Naive thymus-derived CD8-positive, alpha-beta T cell (primary cell): ENCODE measurements at places on chromosomes 2 and 18. TPM values are rescaled to one million over a fixed set of nuclear protein-coding genes. Genes with fewer than 3 reads are reported as not detected.

DNA sequence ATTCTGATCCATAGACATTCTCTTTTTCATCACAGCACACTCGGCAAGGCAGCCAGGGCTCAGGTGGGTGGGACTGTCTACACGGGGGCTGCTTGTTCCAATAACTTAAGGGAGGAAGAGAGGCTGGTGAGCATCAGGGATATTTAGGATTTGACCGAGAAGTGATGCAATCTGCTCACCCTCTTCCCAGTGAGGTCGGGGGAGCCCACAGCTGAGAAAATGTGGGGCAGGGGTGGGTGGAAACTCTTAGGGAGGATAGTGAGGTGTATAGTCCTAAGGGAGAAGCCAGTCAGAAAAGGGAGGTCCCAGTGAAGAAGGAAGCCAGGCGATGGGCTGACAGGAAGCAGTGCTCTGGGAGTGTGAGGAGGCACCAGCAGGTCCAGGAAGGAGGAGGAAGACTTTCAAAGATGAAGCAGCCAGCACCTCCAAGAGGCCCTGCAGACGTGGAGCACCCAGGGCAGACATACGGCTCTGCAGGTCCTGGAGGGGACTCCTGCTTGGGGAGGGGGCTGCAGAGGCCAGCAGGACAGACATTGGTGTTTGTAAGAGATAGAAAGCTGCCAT, 76.8 kb downstream of the GYPC start:
- no peak for DNase-seq

GRCh38 chr2:29314816-29315571, 199.8 kb downstream of the CLIP4 start:
- DNase-seq: peak; percentile 75

DNA sequence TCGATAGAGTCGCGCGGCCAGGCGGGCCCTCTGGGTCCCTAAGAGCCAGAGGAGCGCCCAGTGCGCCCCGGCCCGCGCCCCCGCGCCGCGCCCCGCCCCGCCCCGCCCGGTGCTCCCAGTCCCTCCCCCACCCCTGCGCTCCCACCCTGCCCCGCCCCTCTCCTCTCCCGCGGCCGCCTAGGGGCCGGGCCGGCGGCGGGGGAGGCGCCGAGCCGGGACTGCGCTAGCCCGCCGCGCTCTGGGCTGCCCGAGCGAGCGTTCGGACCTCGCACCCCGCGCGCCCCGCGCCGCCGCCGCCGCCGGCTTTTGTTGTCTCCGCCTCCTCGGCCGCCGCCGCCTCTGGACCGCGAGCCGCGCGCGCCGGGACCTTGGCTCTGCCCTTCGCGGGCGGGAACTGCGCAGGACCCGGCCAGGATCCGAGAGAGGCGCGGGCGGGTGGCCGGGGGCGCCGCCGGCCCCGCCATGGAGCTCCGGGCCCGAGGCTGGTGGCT, at the start of gene GPC1:
Gene GPC1 (plus strand): TSS at position 207 of the 491 bp plus-strand sequence. CDS start 256 bp downstream, at position 463.
- DNase-seq: no peak

- no peak for DNase-seq
These were observed 29.0 kb downstream of the LAMA3 start for GRCh38 chr18:23718243-23718720.

DNA sequence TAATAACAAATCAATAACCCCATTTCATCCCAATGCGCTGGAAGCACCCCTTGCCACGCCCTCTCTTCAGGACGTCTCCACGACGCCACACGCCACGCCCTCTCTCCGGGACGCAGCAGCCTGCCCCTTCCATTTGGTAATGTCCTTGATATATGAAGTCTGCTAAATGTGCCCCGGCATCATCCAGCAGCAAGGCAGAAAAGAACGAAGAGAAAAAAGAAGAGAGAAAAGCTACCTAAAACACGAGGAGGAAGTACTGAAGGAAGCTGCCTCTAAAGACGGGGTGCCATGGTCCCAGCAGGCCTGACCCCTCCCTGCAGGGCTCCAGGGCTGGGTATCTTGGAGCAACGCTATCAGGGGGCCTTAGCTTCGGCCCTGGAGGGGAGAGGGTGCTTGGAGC, 41.8 kb downstream of the CNGA3 start:
- no peak for DNase-seq

DNA sequence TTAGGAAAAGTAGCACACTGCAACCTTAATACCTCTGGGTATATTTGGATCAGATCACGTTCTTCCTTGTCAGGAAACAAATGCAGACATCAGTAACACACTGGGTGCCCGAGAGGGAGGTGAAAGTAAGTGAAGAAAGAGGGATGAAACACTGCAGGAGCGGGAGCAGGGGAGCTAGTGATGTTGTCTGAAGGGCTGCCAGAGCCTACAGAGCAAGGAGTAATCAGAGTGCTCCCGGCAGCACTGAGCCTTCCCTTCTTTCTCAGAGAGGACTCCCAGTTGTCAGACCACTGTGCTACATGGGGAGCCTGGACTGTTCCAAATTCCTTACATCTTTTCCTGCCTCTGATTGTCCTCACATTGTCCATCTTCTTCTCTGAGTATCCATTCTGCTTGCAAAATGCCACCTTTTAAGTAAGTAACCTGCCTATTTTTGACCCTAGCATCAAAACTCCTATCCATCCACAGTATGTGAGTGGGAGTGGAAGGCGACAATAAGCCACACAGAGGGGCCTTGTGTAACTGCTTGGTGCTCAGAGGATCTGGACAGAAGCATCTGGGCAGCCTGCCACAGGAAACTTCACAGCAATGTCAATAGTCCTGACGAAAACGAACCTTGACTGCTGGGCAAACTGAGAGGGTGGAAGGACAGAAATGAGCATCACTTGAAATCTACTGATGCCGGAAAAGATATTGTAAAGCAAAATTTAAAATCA, 10.8 kb upstream of the NAB1 start:
- DNase-seq: no peak

DNA sequence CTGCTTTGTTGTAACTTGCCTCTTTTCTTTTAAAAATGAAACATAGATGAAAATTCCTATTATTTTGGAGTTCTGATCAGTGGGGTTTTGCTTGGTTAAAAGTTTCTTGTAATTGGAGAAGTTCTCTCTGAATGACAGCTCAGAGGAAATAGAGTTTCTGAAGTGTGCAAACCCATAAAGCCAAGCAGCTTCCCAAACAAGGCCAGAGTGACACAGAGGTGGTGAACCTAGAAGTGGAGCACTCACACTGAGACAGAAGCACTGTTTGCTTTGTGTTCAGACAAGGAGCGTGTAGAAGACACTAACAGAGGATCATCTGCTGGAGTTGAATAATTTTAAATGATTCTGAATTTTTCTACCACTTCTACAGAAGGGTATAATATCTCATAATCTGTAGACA, 49.2 kb downstream of the FBXO48 start:
- no peak for DNase-seq

DNA sequence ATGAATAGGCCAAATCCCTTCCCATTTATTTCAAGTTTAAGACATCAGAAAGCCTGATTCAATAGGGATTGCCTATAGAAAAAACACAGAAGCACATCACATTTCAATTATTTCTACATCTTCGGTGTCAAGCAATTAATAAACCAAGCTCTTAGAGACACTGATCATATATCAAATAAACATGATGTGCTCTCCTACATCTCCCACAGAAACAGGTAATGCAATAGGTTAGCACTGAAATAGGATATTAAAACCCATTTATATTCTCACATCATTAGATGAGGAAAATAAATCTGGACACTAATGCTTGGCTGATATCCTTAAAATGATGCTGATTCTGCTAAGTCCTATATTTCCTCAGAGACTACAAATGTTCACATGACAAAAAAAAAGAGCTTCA, 364.7 kb downstream of the MBD2 start:
- no peak for DNase-seq

GRCh38 chr2:170943596-170943995, 14.5 kb downstream of the GORASP2 start:
- no peak for DNase-seq

GRCh38 chr2:150710916-150711315, 223.4 kb upstream of the RND3 start:
- DNase-seq: no peak

DNA sequence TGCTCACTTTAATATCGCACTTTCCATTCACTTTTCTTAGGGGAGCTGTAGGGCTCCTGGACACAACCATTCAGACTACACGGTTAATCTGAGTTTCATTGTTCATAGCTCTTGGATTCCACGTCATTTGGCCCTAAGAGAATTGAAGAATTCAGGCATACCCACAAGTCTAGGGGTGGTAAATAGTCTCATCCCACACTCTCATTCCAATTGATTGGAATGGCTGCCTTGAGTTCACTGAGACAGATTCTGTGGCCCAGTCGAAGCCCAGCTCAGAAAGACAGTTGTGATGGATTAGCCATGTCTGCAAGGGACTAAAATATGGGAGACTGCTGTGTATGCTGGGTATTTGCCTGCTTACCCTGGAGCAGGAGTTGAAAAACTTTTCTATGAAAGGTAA, 124.6 kb downstream of the TFCP2L1 start:
- DNase-seq: no peak

- no peak for DNase-seq
These were observed 379.1 kb upstream of the FIGN start for GRCh38 chr2:164114937-164115336.

DNA sequence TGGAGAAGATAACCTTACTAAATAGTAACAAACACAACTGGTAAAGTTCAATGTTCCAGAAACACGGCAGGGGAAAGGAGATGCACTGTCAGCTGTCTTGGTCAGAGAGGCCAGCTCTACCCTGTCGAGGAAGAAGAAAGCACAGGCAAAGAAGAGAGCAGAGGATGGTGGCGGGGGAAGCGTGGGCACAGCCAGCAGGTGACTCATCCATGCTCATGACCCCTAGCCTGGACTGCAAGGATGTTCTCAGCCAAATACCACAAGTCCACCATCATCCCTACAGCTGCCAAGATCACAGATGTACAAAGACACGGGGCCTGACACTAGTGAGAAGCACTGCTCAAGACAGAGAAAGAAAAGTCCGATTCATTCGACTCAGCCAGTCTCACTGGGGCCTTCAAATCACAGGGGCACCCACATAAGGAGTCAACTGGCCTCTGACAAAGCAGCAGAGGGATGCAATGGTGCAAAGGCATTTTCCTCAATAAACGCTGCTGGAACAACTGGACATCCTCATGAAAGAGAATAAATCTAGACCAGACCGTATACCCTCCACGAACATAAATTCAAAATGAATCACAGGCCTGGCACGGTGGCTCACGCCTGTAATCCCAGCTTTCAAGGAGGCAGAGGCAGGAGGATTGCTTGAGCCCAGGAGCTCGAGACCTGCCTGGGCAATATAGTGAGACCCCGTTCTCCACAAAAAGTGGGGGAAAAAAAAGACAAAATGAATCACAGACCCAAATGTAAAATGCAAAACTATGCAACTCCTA, 5.6 kb downstream of the DTYMK start:
- no peak for DNase-seq

GRCh38 chr2:219916281-219916680, 288.9 kb downstream of the SLC4A3 start:
- no peak for DNase-seq

GRCh38 chr2:25623361-25623760, 50.0 kb downstream of the DTNB start:
- DNase-seq: no peak

GRCh38 chr2:102141970-102142828, at the start of gene IL1R1:
Gene IL1R1 (plus strand): TSS chr2:102142746. CDS start chr2:102157725, 14,979 bp downstream.
- DNase-seq: no peak

GRCh38 chr2:10045561-10046355, 2.4 kb downstream of the KLF11 start:
- DNase-seq: no peak

DNA sequence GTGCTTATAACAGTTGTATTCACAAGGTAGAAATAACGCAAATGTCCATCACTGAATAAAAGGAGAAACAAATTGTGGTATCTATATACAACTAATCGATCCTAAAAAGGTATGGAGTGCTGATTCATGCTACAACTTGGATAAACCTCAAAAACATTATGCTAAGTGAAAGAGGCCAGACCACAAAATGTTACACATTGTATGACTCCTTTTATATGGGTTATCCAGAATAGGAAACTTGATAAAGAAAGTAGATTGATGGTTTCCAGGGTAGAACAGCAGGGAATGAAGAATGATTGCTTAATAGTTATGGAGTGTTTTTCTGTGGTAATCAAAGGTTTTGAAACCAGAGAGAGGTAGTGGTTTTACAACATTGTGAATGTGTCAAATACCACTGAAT, 432.2 kb upstream of the TRIB2 start:
- no peak for DNase-seq

GRCh38 chr2:167626301-167626700, 621.1 kb downstream of the STK39 start:
- DNase-seq: no peak

DNA sequence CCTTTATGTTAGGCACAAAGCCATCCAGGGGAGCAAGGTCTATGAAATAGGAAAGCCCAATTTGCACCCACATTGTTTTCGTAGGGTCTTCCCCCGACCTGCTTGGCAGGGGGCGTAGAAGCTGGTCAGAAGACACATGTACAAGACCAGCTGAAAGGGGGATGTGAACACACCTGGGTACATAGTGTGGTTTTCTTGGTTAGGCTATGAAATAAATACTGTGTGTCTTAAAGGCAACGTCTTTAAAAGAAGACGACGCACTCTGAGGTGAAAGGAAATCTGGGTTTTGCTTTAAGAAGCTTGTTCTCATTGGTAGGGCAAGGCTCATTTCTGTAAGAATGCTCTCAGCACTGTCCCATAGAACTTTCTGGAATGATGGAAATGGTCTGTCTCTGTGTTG, 60.0 kb upstream of the KLF7 start:
- DNase-seq: no peak

The DPP10 gene
- not detected for polyA plus RNA-seq

The ITPRIPL1 gene
- 8.6 TPM for polyA plus RNA-seq

The FZD7 gene
- polyA plus RNA-seq: not detected

The RNF144A gene
- 10.3 TPM for polyA plus RNA-seq

The PRSS56 gene
- not detected for polyA plus RNA-seq

The AP1S3 gene
- polyA plus RNA-seq: 1.6 TPM
